Vagina (tissue), 2 donors: ENCODE measurements at places on chromosomes 3 and 15. TPM values are rescaled to one million over a fixed set of nuclear protein-coding genes. Genes with fewer than 3 reads are reported as not detected.
A peak's percentile ranks its signal among the peaks of the same experiment; 100 is the strongest.

The ZNF501 gene
- total RNA-seq, result 2.7 TPM

The ONECUT1 gene
- total RNA-seq, result not detected

The CLDN1 gene
- total RNA-seq, result 48.6 TPM

The THAP10 gene
- total RNA-seq, result 2.7 TPM

The CCDC33 gene
- total RNA-seq, result not detected

The BFSP2 gene
- not detected for total RNA-seq

The LNP1 gene
- 4.4 TPM for total RNA-seq

The MYZAP gene
- 15.2 TPM for total RNA-seq

The EAF1 gene
- total RNA-seq, result 15.7 TPM

DNA sequence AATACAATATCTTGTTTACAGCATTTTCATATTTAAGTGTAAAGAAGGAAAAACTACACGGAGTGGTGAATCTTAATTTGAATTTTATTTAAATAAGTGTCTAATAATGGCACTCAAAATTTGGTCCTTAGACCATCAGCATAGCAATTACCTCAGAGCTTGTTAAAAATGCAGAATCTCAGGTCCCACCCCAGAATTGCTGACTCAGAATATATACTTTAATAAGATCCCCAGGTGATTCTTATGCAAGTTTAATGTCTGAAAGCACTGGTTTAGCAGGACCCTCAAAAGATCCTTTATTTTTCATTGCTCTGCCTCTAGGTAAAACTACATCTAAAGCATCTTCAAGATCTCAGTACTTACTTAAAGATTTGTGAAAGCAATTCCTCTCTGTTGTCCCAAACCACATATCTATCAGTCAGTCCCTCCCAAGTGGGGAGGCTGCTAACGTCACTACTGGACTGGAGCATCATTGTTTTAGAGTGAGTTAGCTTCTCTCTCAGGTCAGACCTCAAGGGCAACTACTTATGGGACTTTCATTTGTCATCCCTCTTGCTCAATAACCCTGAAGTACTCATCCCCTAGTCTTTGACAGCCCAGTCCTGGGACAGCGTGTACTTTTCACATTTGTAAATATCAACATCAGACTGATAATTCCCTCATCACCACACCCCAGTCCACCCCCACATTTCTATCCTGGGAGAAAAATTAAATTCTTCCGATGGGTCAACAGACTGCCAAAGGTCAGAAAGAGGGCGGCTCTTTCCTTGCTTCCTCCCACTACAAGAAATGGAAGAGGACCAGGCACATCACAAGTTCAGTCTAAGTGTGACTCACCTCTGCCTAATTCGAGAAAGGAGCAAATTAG, 76.7 kb downstream of the CBLB start:
- H3K4me3 ChIP-seq, result no peak overlapping the region
- H3K27me3 ChIP-seq, result no peaks in the 10 kb centered on the region
- H3K4me1 ChIP-seq, result peaks cover 51% of the 10 kb centered on the region
- peak; percentile 98 for DNase-seq

GRCh38 chr15:33030315-33030714, 164.2 kb downstream of the FMN1 start:
- no peaks in the 10 kb centered on the region for H3K4me1 ChIP-seq
- DNase-seq, result no peak
- H3K36me3 ChIP-seq, result no peaks in the 10 kb centered on the region
- no peaks in the 10 kb centered on the region for H3K27me3 ChIP-seq
- no peak overlapping the region for H3K27ac ChIP-seq
- no peak overlapping the region for H3K4me3 ChIP-seq

GRCh38 chr3:144770281-144770680, 798.7 kb downstream of the DIPK2A start:
- H3K4me3 ChIP-seq, result no peak overlapping the region
- H3K4me1 ChIP-seq, result peaks cover 13% of the 10 kb centered on the region

GRCh38 chr3:181694805-181695660, 16.7 kb upstream of the SOX2 start:
- H3K4me1 ChIP-seq, result peaks cover 16% of the 10 kb centered on the region
- H3K36me3 ChIP-seq, result no peaks in the 10 kb centered on the region

GRCh38 chr3:184568924-184569829, 7.6 kb downstream of the EPHB3 start:
- peak overlapping the region; percentile 49 for H3K4me3 ChIP-seq
- H3K27me3 ChIP-seq, result no peaks in the 10 kb centered on the region
- H3K27ac ChIP-seq, result peak overlapping the region; percentile 87
- H3K36me3 ChIP-seq, result peaks cover 23% of the 10 kb centered on the region

DNA sequence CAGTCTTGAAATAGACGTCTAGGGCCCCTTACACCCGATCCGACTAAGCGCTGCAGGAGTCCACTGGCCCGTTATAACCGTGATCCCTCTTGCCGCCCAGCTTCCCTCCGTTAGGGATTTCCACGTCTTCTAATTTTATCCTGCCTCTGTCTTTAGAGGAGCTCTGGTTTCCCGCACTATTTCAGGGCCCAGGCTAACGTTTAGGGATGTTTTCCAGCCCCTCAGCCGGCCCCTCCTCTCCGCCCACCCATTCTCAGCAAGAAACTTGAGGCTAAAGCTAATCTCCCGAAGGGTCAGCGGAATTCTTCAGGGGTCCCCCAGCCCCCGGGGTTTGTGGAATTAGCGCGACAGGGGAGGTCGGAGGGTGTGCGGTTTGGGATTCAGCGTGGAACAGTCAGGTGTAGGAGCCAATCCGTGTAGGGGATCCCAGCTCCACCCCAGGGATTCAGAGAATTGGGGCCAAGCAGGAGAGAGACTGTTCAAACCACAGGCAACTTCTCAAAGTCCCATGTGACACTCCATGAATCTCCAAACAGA, 1.6 kb downstream of the PTX3 start:
- no peaks in the 10 kb centered on the region for H3K36me3 ChIP-seq
- no peak for DNase-seq
- H3K27ac ChIP-seq, result no peak overlapping the region
- H3K4me1 ChIP-seq, result peaks cover 16% of the 10 kb centered on the region
- H3K4me3 ChIP-seq, result peak overlapping the region; percentile 44

- H3K27ac ChIP-seq, result no peak overlapping the region
- peaks cover 38% of the 10 kb centered on the region for H3K4me1 ChIP-seq
- no peak for DNase-seq
- H3K27me3 ChIP-seq, result no peaks in the 10 kb centered on the region
Measured at GRCh38 chr15:78000091-78000926, 77.2 kb downstream of the TBC1D2B start.

GRCh38 chr3:194685718-194686413, at the start of gene FAM43A:
Gene FAM43A, plus strand, starts transcription at chr3:194685883. Its CDS starts 944 bp downstream, at chr3:194686827.
- H3K36me3 ChIP-seq, result no peaks in the 10 kb centered on the region
- peak within 1 kb of the TSS; percentile 62 for H3K4me3 ChIP-seq
- DNase-seq, result peak; percentile 98
- H3K27ac ChIP-seq, result peak within 1 kb of the TSS; percentile 90
- H3K4me1 ChIP-seq, result peaks cover 52% of the 10 kb centered on the region

DNA sequence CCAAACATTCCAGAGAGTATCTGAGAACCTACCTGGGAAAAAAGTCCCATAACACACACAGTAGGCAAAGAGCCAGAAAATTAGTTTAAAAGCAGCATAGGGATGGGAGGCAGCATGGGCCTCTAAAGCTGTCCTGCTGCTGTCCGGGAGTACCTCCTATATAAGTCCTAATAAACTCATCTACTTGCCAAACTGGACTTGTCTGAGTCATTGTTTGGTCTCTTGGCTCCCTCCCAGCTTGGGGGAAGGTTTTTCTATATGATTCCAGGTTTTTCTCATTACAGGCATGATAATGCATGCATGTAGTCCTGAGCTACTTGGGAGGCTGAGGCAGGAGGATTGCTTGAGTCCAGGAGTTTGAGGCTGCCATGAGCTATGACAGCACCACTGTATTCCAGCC, 17.5 kb upstream of the HACD2 start:
- no peaks in the 10 kb centered on the region for H3K36me3 ChIP-seq
- no peak for DNase-seq
- no peak overlapping the region for H3K4me3 ChIP-seq
- no peaks in the 10 kb centered on the region for H3K4me1 ChIP-seq

- H3K27me3 ChIP-seq, result no peaks in the 10 kb centered on the region
- DNase-seq, result peak; percentile 22
- H3K4me1 ChIP-seq, result no peaks in the 10 kb centered on the region
- H3K36me3 ChIP-seq, result no peaks in the 10 kb centered on the region
- H3K4me3 ChIP-seq, result no peak overlapping the region
- H3K27ac ChIP-seq, result no peak overlapping the region
Measured at GRCh38 chr3:125428216-125428830, 53.2 kb upstream of the ZNF148 start.

GRCh38 chr3:31561891-31562290, 29.2 kb downstream of the STT3B start:
- no peak overlapping the region for H3K4me3 ChIP-seq
- no peaks in the 10 kb centered on the region for H3K27me3 ChIP-seq
- H3K4me1 ChIP-seq, result peaks cover 44% of the 10 kb centered on the region
- DNase-seq, result no peak
- no peak overlapping the region for H3K27ac ChIP-seq

DNA sequence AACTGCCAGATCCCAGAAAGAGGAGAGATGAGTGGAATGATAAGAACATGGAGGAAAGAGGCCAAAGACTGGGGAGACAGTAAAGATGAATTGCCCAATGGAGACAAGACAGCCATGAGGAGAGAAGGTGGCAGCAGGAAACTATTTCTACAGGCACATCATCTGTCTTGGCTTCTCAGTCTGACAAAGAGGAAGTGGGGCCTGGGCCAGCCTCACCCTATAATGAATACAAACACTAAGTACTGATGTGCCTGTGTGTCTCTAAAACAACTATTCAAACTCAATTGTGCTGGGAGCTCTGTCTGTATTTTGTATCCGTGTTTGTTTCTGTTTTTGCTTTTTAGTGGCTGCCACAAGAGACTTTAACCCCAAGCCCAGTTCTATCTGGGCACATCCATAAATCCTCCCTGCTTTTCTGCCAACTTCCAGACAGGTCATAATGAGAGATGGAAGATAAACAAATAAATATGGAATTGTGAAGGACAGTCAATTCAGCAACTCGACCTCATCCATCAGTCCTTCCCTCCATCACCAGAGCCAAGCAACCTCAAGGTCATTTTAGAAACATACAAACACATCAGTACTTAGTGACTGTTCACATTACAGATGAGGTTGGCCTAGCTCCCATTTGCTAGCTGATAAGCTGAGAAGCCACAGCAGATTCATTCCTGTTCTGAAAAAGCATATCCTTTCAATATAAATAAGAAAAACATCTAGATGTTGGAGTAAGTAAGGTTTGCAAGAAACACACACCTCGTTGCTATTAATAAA, 116.7 kb downstream of the CADPS start:
- H3K36me3 ChIP-seq, result no peaks in the 10 kb centered on the region
- no peaks in the 10 kb centered on the region for H3K27me3 ChIP-seq
- no peak overlapping the region for H3K4me3 ChIP-seq
- H3K4me1 ChIP-seq, result no peaks in the 10 kb centered on the region
- H3K27ac ChIP-seq, result no peak overlapping the region

GRCh38 chr15:80929225-80929624, 60.4 kb downstream of the MESD start:
- peaks cover 5% of the 10 kb centered on the region for H3K4me1 ChIP-seq

DNA sequence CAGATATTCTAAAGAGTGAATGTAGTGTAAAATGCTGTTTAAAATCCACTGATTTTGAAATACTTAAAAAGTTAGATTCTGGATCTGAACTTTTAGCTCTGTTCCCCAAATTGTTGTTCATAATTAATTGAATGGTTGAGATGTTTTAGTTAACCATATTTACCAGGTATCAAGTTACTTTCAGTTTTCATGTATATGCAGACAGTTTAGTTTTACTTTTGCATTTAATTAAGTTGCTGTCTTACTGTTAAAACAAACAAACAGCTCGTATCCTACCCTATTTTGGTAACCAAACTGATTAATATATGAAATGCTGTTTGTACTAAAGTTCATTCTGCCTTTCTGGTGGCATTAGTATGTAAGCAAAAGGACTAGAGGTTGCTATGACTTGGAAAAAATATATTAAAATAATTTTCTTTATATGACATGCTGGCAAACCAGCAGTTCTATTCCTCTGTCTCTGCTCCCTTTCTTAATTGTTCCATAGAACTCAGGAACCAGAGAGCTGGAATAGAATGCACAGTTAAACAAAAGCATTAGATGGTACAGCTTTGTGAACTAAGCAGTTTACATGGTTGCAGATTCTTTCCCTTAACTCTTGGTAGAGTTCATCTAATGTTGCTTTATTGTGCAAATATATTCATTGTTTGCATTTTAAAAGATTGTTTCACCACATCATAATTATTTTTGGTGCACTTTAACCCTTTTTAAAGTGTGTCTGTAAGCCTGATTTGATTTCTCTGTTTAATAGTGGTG, 39.5 kb upstream of the SCAANT1 start:
- no peak for DNase-seq
- no peak overlapping the region for H3K4me3 ChIP-seq
- no peaks in the 10 kb centered on the region for H3K36me3 ChIP-seq
- no peak overlapping the region for H3K27ac ChIP-seq
- peaks cover 37% of the 10 kb centered on the region for H3K4me1 ChIP-seq
- no peaks in the 10 kb centered on the region for H3K27me3 ChIP-seq
